Stimulated activated CD8-positive, alpha-beta memory T cell treated with anti-CD3 and anti-CD28 coated beads, Interleukin-7, amount 100 ng/mL, for 4 hours (primary cell): ENCODE measurements at places on chromosomes 6 and 20.

- no peak for DNase-seq
Measured at GRCh38 chr6:148128014-148128730, 214.5 kb upstream of the SASH1 start.

- no peak for DNase-seq
Measured at GRCh38 chr6:131262060-131262459, 126.8 kb downstream of the AKAP7 start.

DNA sequence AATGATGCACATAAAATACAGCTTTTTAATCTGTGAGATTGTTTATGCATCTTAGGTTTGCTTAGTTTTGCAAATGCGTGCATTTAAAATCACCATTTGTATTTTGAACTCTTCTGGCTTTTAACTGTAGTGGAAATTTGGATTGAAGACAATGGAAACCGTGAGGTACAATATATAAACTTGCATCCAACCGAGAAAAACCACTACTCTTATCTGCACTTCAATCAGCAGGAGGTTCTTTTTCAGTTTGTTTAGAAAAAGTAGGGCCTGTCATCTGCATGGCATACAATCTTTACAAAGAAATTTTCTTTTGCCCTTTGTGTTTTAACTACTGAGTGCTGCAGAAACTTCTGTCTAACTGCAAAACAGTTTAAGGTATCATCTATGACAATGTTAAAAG, 132.8 kb downstream of the LAMA2 start:
- DNase-seq: no peak

DNA sequence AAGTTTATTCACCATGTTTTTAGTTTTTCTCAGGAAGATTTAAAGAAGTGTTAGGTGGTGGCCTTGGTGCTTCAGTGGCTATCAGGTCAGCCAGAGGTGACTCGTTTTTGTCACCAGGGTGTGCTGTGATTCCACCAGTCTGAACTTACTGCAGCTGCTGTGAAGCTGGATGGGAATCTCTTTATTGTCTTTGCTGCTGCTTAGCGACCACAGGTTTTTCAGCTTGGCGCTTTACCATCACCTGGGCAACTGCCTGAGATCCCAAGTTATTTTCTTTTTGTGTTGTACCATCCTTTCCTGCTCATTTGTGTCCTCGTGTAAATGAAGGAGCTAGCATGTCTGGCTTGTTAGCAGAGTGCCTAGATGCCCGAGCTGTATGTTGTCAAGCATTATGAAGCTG, 146.9 kb downstream of the MACROD2 start:
- no peak for DNase-seq

GRCh38 chr20:46013829-46014516, 5.3 kb downstream of the MMP9 start:
- no peak for DNase-seq

DNA sequence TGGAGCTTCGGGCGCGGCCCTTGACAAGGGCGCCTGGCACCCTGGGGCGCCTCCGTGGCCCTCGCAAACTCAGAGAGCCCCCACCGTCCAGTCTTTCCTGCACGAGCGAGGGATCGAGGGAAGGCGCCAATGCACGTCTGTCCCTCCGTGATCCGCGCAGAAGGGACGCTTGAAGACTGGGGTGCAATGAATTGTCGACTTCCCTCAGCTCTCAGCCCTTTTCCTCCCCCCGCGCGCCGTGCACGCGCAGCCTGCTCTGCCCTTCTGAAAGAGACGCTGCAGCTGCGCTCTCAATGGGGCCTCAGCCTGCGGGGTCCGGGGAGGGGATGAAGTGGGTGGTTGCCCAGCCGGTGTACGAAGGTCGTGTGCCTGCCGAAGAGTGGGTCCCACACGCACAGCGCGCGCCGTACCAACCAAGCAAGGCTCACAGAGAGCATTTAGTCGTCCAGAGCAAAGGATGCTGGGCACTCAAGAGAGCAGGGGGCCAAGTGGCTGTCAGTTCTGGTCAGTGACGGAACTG, 5.5 kb upstream of the SOX4 start:
- DNase-seq: peak; percentile 5

DNA sequence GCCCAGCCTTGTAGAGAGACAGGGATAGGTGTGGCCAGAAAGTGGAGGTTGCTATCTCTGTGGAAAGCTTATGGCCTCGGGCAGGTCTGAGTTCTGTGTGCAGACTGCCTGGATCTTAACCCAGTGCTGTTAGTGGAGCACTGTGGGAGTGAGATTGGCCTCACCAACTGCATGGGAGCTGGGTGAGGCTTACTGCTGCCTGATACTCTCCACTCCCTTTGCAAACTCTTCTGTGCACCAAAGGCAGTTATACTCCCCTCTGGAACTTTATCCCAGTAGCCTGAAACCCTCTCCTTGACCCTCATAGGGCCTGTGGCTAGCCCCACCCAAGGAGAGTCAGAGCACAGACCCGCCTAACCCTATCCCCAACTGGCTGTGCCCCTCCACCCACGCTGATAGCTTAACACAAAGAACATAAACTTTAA, 41.4 kb upstream of the PKIB start:
- no peak for DNase-seq

GRCh38 chr6:104940893-104941728, 15.8 kb upstream of the LIN28B start:
- DNase-seq: no peak

- no peak for DNase-seq
Measured at GRCh38 chr6:170347091-170347490, 40.5 kb downstream of the FAM120B start.

DNA sequence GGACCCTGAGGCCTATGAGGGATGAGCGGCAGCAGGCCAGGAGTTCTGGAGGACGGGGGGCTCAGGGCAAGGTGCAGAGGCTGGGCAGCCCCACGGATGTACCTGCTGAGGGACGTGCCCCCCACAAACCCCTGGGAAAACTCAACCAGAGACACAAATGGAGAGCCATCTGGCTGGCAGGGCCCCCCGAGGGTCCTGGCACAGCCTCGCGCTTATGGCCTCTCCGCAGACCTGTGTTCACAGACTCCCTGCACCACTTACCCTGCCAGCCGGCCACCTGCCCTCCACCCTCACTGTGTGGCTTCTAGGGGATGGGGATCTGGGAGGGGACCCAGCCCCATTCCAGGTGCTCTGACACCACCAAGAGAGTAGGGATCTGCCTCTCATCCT, 3.4 kb upstream of the ZBTB46 start:
- DNase-seq: no peak

DNA sequence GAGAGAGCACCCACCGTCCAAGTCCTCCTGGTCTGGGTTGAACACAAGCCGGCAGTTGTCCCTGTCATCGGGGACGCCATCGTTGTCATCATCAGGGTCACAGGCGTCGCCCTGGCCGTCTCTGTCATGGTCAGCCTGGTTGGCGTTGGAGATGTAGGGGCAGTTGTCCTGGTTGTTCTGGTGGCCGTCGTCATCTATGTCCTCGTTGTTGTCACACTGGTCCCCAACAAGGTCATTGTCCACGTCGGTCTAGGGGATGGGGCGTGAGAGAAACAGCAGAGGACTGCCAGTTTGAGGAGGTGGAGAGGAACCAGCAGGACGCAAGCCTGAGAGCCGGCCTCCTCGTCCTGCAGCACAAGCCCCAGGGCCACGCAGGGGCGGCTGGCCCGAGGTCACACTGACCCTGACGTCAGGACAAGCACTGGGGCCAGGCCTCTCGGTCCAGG, 28.5 kb downstream of the THBS2 start:
- DNase-seq: no peak

DNA sequence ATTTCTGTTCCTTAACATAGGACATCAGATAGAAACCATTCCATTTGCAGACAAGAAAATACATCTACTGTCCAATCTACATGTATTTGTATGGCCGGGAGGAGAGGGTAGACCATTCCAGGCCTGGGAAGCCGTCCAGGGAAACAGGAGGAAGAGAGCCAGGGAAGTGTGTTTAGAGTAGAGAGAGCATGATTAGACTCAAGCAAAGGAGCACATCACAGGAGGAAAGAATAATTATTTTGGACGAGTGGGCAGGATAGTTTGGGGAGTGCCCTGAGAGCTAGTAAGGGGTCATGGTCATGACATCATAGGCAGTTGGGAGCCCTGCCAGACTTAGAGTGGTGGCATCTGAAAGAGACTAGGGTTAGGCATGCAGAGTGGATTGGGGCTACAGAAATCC, 250.0 kb downstream of the HIVEP2 start:
- no peak for DNase-seq

DNA sequence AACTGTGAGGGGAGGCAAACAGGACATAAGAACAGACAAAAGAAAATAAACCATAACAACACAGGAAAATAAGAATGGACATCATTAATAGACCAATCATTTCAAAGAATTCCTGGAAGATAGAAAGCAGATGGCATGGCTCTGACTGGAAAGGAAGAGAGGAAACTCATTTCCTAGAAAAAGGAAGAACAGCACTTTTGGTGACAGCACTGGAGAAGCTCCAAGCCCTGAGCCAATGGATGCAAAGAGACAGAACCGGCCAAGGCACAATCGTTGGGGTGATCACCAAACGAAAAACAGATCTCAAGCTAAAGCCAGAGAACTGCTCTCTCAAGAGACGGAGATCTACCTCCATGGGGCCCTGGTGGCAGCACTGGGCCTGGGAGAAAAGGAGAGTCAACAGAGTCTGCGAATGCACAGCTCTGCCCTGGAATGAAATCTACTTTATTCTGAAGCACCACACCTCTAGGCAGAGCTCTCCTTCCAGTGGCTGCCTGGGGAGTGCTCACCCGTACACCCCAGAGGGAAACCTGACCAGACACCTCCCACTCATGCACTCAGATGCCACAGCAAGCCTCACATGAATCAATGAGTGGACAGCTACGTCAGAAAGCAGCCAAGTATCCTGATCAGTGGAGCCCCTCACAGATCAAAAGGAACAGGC, 24.2 kb downstream of the KIAA0319 start:
- no peak for DNase-seq

GRCh38 chr20:44646641-44647274, 4.7 kb downstream of the ADA start:
- no peak for DNase-seq

DNA sequence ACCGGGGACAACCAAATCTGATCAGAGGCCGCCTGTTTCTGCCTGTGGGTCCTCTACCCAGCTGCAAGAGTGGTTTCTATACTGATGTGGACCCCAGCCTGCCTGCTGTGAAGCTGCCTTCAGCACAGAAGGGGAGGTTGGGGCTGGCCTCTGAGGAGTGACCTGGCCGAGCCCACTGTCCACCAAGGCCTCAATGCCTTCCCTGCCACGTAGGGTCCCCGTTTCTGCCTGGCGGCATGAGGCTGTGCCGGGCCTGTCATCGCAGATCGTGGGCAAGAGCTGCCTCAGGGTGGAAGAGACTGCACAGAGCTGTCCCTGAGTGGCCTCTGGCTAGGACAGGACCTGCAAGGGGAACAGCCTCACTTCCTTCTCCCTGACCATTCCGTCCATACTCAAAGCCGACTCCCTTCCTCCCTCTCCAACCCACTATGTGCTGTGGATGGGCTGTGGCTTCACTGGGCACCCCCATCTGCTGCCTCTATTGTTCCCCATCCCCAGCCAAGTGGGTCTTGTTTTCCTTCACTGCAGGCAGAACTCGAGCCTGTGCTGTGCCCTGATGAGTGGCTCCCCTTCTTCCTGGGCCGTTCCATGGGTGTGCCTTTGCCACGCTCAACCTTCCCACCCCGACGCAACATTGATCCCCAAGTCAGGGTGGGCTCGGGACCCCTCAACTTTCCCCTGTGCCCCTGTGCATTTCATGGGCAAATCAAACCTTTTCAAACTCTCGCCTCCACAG, 60.3 kb downstream of the ERMARD start:
- no peak for DNase-seq

DNA sequence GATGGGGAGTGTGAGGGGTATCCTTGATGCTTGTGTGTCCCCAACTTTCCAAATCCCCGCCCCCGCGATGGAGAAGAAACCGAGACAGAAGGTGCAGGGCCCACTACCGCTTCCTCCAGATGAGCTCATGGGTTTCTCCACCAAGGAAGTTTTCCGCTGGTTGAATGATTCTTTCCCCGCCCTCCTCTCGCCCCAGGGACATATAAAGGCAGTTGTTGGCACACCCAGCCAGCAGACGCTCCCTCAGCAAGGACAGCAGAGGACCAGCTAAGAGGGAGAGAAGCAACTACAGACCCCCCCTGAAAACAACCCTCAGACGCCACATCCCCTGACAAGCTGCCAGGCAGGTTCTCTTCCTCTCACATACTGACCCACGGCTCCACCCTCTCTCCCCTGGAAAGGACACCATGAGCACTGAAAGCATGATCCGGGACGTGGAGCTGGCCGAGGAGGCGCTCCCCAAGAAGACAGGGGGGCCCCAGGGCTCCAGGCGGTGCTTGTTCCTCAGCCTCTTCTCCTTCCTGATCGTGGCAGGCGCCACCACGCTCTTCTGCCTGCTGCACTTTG, at the start of gene TNF:
Gene TNF (plus strand): TSS at position 231 of the 567 bp plus-strand sequence. CDS start 177 bp downstream, at position 408.
- DNase-seq: peak; percentile 82

DNA sequence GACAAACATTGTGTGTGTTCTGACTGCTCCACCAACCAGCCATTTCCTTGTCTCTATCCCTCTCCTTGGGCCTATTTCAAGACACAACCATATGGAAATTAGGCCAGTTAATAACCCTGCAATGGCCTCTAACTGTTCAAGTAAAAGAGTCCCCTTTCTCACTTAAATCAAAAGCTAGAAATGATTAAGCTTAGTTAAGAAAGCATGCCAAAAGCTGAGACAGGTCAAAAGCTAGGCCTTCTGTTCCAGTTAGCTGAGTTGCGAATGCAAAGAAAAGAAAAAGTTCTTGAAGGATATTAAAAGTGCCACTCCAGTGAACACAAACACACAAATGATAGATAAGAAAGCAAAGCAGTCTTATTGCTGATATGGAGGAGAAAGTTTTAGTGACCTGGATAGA, 22.5 kb downstream of the SERINC1 start:
- no peak for DNase-seq

DNA sequence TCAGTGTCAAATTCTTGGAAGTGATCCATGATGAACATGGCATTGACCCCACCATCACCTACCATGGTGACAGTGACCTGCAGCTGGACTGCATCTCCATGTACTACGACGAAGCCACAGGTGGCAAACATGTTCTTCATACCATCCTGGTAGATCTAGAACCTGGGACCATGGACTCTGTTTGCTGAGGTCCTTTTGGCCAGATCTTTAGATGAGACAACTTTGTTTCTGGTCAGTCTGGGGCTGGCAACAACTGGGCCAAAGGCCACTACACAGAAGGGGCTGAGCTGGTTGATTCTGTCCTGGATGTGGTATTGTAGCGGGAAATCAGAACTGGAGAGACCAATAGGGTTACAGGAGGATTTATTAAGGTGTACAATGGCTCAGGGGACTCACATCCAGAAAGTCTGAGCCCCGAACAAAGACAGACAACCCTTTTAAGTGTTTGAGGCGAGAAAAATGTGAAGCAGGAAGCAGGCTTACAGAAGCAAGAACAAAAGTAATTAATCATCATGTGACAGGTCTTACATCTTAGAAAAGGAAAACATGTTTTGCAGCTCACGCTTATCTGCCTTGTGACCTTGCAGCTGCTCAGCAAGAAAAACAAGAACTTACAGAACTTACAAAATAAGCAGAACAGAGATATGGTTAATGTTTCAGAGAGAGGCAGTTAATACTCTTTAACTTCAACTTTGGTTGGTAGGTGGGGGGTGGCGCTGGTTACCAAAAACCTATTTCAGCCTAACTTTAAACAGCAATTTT, 58.8 kb upstream of the MOCS1 start:
- DNase-seq: no peak
